ENCODE measurements at places on chromosomes 16 and 17.

GRCh38 chr17:21029036-21029435 is 13.8 kb downstream of the USP22 start:
- DNase-seq, result peak; percentile 31

GRCh38 chr16:31050280-31051030 is 17.1 kb downstream of the STX4 start:
- no peak for DNase-seq

DNA sequence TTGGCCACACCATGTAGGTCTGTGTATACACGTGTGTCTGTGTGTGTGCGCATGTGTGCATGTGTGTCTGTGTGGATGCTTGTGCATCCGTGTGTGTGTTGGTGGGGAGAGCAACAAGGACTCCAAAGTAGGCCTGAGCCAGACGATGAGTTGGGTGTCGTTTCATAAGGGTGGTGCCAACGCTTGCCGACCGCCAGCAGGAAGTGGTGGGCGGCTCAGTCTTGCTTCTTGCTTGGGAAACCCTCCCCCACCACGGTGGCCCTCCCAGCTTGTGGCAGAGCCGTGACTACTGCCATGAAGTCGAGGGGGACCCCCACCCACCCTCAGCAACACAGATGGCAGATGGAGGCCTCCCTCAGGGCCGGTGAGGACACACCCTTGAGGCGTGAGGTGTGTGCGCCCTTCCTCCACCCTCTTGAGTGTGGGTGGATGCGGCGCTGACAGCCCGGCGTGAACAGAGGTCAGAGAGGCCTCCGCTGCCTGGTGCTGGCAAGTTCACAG is 17.5 kb downstream of the SBK1 start:
- DNase-seq, result peak; percentile 90

- no peak for DNase-seq
These were observed 912.3 kb downstream of the KCNJ2 start for GRCh38 chr17:71081666-71082065.

- DNase-seq, result no peak
These were observed 991 bp downstream of the DUS1L start for GRCh38 chr17:82064433-82065192.

- no peak for DNase-seq
These were observed 1.0 kb upstream of the CREBBP start for GRCh38 chr16:3881499-3881990.

DNA sequence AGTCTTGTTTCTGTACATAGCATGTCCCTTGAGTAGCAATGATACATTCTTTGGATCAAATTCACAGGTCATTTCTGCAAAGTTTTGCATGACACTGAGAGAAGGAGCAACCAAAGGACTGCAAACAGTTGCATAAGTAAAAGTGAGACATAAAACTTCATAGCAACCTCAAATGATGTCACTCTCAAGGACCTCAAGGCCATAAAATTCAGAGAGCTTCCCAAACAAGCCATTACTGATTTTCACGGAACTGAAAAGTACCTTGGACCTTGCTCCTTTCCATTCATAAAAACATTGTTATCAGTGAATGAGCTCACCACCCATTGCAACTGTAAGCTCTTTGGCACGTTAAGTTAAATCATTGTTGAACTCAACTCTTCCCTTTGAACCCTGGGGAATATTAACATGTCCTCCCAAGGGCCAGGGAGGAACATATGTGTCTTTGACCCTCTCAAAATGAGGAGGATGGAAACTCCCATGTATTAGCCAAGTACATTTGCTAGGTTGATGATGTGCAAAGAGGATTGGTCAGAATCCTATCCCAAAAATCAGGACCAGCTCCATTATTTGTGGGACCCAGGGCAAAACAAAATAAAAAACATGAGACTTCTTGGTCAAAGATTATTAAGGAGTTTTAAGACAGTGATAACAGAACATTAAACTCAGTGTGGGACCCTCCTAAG is 275.0 kb upstream of the DYNLRB2 start:
- DNase-seq, result no peak

GRCh38 chr16:17125671-17126070 is 345.1 kb downstream of the XYLT1 start:
- no peak for DNase-seq

- DNase-seq, result no peak
These were observed 6.9 kb downstream of the IFT20 start for GRCh38 chr17:28328325-28328724.

DNA sequence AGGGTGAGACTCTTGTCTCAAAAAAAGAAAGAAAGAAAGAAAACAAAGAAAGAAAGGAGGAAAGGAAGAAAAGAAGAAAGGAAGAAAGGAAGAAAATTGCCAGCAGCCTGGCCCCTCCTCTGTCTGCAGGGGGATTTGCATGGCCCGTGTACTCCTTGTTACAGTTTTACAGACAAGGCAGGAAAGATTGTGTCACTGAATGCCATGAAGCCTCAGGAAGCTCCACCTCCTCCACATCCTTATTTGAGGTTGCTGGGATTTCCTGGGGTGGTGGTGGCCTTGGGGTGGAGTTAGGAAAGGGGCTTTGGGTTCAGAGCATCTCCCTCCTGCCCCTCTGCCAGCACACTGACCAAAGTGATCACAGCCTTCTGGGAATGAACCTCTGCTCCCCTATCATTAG is 23.6 kb downstream of the CFAP20 start:
- no peak for DNase-seq

DNA sequence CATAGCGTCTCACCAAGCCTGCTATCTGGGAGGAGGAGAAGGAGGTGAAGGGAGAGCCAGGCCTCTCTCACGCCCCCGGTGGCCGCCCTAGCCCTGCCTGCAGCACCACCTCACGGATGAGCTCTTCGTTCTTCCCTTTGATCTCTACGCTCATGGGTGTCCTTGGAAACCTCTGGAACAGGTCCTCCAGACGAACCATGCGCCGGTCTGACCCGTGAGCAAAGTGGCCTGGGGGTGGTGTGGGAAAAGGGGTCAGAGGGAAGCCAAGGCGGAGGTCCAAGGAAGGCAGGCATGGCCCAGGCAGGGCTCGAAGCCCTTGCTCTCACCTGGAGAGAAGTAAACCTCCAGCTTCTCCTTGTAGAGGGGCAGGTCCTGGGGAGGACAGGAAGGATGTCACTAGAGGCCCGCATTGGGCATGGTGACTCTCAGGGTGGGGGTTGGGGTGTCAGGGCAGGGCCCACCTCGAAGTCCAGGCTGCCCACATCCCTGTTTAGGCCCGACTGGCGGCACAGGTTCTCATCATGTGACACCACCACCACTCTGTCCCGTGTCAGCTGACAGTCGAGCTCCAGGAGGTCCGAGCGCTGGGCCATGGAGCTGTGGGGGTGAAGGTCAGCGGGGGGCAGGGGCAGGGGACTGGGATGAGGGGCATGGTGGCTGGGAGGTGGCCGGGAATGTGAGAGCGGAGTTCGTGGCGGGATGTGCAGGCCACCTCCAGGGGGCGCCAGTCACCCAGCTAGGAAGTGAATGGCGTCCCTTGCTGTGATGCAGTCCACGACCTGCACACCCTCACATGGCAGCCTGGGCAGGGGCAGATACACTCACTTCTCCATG is 923 bp downstream of the GDPD3 start:
- DNase-seq, result peak; percentile 86

GRCh38 chr16:27374221-27374803 is 27.7 kb upstream of the IL21R start:
- no peak for DNase-seq

- DNase-seq, result no peak
These were observed 17.6 kb downstream of the EPOP start for GRCh38 chr17:38656959-38657823.

GRCh38 chr17:63503341-63503705 is 19.8 kb upstream of the KCNH6 start:
- no peak for DNase-seq

- no peak for DNase-seq
These were observed 1.9 kb upstream of the FGF11 start for GRCh38 chr17:7437369-7437863.

GRCh38 chr16:58499615-58500351 is at the start of gene NDRG4:
Gene NDRG4 (plus strand): TSS chr16:58500143. CDS start chr16:58500249, 106 bp downstream.
- peak; percentile 46 for DNase-seq

DNA sequence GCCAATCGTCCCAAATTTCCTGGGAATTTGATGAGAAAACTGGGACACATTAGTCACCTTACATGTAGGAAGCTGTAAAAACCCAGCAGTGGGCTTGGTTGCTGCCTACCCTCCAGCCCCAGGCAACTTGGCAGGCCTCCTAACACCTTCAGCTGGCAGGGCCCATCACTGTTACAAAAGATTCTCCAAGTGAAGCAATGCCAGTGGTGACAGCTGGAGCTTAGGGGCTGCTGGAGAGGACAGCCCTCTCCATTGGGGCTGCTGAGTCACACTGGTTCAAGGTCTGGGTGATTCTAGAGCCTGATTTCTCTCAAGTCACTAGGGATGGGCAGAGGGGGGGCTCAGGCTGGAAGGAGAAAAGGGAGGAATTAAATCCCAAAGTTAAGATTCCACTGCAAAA is 180.6 kb downstream of the COPRS start:
- no peak for DNase-seq

GRCh38 chr17:47898241-47898640 is 2.2 kb downstream of the SP2 start:
- DNase-seq, result no peak

- no peak for DNase-seq
These were observed 7.7 kb upstream of the ST6GALNAC2 start for GRCh38 chr17:76593384-76593826.

DNA sequence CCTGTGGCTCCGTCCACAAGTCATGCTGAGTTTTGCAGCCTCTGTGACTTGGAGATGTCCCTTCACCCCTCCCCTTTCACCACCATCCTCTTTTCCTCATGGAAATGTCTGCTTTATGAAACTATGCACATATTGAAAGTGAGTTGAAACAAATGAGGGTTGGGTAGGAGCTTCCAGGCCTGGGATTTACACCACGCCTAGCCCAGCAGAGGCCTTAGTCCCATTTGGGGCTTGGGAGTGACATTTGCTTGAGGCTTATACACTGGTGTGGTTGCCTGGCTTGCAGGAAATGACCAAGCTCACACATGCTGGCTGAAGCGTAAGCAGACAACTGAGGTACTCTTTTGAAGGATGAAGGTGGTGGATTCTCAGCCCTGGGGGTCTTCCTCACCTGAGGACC is 10.5 kb upstream of the SPNS1 start:
- no peak for DNase-seq

DNA sequence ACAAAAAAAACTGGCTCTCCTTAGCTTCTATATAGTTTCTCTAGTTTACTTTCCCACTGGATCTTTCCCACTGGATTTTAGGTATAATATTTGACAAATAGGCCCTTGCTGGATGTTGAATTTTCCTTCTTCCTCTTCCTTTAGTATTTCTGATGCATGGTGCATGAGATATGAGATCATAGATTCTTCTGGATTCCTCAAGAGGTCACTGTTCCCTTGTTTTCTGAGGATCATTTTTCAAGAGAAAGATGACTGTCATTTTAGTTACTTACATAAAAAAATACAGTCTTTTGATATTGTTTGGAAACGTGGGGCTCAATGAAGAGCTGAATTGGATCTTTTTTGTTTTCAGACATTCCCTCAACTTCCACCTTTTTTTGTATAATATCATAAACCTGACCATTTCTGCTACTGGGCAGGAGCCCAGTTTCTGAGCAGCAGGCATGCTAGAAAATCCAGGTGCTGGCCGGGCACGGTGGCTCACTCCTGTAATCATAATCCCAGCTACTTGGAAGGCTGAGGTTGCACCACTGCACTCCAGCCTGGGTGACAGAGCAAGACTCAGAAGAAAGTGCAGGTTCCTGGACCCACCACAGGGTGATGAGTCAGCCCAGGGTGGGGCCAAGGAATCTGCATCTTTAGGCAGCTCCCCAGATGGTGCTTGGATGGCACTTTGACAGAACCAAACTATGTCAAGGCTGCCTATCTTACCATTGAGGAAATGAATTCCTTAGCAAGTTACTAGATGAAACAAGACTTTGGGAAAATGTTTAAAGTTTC is 70.3 kb downstream of the SDR42E1 start:
- DNase-seq, result no peak

DNA sequence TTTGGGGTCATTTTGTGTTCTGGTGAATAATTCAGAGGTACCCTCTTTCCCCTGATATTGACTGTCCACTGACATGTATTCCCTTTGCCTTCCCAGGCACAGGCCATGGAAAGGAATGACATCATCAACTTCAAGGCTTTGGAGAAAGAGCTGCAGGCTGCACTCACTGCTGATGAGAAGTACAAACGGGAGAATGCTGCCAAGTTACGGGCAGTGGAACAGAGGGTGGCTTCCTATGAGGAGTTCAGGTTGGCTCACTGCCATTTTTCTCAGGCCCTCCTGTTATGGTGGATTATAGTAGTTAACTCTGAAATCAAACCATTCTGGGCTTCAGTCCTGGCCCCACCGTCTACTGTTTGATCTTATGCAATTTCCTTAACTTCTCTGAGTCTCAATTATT is 1.6 kb upstream of the EFTUD2 start:
- DNase-seq, result no peak

GRCh38 chr16:65524997-65525396 is 403.1 kb upstream of the CDH11 start:
- DNase-seq, result no peak

DNA sequence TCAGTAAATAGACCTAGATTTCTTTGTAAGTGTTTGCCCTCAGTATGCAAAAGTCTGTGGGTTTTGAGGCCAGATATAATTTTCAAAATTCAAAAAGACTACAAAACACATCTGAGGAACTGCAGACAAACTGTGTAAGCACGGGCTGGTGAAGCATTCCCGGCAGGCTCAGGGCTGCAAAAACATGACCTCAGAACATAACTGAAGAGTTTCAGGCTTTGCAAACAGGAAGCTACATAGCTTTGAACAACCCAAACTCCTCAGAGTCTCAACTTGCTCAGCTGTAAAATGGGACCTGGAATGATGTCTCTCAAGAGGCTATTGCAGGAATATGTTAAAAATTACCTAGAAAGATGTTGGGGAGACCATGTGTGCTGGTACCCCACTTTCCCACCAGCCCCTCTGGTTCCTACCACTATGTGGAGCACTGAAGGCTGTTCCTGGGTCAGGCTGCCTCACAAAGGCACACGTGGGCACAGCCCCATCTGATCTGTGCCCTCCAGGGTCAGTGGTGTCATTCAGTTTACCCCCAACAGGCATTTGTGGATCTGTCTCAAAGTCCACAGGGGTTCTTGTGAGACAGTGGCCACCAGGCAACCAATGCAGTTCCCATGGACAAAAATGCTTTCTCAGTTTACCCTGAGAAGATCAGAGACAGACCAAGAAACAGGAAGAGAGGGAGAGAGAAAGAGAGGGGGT is 72.9 kb downstream of the CREBBP start:
- DNase-seq, result no peak

- no peak for DNase-seq
These were observed 86.1 kb downstream of the KANSL1 start for GRCh38 chr17:46106966-46107644.

GRCh38 chr17:81960130-81960958 is 643 bp downstream of the NOTUM start:
- no peak for DNase-seq
